Prostate gland (tissue), 2 donors: ENCODE measurements at places on chromosomes 4 and X. TPM values are rescaled to one million over a fixed set of nuclear protein-coding genes. Genes with fewer than 3 reads are reported as not detected.

DNA sequence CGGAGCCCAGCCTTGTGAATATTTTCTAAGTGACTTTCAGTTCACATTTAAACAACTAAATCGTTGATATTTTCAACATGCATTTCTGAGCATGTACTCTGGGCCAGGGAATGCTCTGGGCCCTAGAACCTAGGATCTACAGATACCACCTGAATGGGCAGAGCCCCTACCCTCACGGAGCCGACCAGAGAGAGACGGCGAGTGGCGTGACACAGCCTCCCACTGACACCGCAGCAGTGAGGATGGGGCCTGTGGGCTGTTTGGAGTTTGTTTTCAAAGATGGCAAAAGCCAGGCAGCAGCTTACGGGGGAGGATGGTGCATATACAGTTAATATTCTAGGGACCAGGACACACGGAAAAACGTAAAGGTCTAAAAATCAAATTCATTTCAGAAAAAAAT lies 17.7 kb downstream of the NELFA start:
- DNase-seq = no peak

PPARGC1A gene
- 9.2 TPM for total RNA-seq

ADAM29 gene
- total RNA-seq = 5.3 TPM

GRCh38 chrX:31240982-31241381 lies 169.1 kb upstream of the FTHL17 start:
- DNase-seq = no peak

HADH gene
- total RNA-seq = 69.0 TPM

DNA sequence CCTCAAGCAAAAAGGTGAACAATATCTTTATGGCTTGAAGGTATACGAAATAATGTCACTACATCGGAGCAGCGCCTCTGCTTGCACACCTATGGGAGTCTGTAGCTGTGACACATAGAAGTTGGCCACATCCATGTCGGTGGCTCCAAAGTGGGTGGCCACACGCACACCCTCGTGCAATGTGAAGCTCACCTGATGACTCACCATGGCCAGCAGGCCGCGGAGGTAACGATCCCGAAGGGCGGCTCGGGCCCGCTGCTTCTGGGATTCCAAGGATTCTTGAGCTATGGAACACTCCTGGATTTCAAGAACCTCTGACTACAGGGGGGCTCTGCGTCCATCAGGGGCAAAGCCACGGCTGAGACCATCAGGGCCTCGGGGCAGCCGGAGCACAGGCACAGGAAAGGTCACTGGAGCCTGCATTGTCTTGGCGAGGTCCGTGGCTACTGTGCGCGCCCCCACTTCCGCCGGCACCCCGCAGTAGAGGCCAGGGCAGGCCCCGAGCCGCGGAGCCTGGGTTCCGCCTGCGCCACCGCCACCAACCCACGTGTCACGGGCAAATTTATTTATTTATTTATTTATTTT lies 25.2 kb downstream of the NYX start:
- DNase-seq = no peak

- no peak for DNase-seq
Observed at GRCh38 chr4:176150356-176150682, 45.1 kb downstream of the SPATA4 start.

DNA sequence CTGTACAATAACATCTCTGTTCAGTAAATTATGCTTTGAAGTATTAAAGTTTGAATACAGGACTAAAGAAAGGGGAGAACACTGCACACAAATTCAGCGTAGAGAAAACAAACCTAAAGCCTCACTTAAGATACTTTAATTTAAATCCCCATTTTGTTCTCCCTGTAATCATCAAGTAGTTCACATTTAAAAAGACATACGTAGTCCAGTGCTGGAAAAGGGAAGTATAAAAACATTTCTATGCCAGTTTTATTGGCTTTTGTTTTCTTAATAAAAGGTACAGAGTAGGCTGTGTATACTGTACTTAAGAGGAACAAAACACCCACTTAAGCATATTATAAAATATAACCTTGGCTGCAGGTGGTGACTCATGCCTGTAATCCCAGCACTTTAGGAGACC lies 101.6 kb downstream of the FGF16 start:
- DNase-seq = no peak

GRCh38 chrX:93346309-93346708 lies 327.1 kb downstream of the NAP1L3 start:
- no peak for DNase-seq

GATA1 gene
- not detected for total RNA-seq

SOD3 gene
- total RNA-seq = 300 TPM

- no peak for DNase-seq
Observed at GRCh38 chrX:124256216-124256615, 76.2 kb upstream of the TEX13D start.

ARX gene
- total RNA-seq = 9.3 TPM

GRID2 gene
- total RNA-seq = 11.0 TPM

DNA sequence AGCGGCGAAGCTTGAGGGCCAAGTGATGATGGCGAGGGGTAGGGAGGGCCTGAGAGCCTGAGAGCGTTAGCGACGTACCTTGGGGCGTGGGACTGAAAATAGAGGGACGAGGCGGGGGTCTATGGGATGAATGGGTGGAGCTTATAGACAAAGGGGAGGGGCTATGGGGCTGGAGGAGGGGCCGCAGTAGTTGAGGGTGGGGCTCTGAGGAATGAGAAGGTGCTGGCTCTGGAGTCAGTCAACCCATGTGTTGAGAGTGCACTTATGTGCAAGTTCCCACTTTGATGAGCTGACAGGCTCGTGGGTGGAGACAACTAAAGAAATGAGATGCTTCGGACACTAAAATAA lies 488 bp downstream of the TBC1D25 start:
- peak; percentile 16 for DNase-seq

DNA sequence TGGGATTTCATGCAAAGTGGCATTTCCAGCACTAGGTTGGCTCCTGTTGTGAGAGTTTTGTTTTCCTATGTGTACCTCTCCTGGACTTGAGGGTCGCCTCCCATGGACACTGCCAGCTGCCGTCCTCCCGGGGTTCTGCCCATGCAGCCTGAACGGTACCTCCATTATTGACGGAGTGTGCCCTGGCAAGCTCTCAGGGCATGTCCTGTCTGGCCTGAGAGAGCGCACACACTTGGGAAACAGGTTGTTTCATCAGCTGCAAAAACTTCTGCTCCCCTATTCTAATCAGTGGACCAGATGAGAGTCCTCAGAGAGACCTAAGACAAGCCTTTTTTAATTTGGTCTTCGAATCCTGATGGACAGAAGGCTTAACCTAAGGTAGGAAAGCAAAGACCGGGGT lies 56.6 kb upstream of the HOPX start:
- peak; percentile 63 for DNase-seq

DNA sequence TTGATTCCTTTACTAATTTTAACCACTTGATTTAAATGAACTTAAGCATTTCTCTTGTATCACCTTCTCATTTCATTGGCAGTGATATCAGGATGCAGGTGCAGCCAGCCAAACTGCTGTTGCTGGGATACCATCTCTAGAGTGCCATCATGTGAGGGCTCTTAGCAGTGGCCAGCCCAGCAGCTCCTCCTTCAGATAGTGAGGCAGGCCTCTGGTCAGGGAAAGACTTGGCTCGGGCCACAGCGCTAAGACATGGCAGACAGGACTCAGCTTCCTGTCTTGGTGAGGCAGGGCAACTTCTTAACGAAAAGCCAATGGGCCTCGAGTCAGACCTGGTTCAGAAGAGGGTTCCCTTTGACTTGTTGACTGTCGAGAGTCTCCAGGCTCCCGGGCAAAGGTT lies 50.0 kb downstream of the NOP14 start:
- no peak for DNase-seq

- no peak for DNase-seq
Observed at GRCh38 chr4:107818301-107818910, 6.3 kb upstream of the SGMS2 start.
